Fibroblast of skin of back (primary cell): ENCODE measurements at places on chromosomes 4 and X.

- peak; percentile 55 for DNase-seq
Measured at GRCh38 chr4:52932591-52933470, 70.7 kb downstream of the RASL11B start.

DNA sequence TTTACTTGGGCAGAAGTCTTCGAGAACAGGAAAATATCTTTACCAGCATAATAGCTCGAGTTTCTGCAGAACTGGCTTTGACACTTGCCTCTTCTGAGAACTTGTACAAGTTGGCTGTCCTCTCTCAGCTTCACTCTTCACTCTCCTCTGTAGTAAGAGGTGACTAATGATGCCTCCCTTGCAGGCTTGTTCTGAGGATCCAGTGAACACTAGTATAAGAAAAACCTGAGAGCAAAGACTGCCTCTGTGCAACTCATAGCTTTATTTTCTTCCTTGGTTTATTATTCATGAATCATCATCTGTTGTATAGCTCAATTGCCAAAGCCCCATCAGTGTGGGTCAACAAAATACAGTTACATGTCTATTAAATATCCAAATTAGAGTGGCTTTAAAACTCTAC lies 266.7 kb upstream of the CLNK start:
- peak; percentile 25 for DNase-seq

GRCh38 chr4:112704991-112705845 lies 68.3 kb downstream of the LARP7 start:
- DNase-seq = peak; percentile 79

GRCh38 chr4:14772388-14772787 lies 229.9 kb upstream of the CPEB2 start:
- DNase-seq = no peak

- DNase-seq = no peak
Measured at GRCh38 chr4:56513517-56513916, 7.9 kb downstream of the ARL9 start.

- DNase-seq = peak; percentile 57
Measured at GRCh38 chr4:86543560-86544309, 50.4 kb upstream of the PTPN13 start.

DNA sequence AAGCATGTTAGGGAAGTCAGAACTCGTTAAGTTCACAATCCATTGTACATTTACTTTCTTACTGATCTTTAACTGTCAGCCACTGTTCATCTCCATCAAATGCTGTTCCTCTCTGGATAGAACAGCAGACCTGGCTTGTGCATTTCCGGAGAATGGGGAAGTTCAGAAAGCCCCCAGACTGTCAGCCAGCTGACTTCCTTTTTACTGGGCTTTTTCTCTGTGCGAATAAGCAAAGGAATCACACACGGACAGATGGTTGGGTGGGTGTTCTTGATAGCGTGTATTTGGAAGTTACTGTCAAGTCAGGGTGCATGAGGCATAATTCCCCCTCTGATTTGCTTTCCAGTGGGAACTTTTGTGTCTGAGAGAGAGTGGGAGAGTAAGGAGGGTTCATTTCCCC lies 56.8 kb downstream of the TSPAN7 start:
- no peak for DNase-seq

DNA sequence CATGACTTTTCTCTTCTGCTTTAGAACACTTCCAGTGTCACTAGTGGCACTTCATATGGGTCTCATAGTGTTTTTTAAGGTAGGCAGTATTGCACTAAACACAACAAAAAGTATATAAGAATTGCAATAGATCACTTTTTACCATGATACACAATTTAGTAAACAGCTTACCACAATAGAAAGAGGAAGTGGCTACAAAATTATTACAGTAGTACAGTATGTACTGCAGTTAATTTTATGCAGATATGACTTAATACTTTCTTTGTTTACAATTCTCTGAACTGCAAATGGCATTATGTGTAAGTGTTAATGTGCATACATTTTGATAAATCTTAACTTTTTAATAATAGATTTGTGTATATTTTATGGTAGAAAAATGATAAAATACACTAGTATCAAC lies 157.3 kb downstream of the RRAGB start:
- no peak for DNase-seq

DNA sequence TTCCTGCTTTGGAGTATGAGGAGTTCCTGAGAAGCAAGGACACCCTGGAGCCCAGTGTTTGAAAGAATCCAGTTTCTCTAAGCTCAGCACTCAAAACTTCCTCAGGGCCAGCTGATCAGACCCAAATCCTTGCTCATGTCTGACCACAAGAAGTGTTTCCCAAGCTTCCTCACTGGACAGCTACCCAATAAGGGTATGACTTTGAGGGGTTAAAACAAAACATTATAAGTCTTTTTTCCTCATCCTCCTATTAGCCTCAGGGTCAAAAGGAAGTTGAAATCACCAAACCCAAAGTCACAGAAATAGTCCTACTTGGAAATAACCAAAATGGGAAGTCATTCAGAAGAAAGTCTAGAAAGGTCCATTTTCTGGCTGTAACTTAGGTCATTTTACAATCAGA lies 13.7 kb downstream of the ZBTB33 start:
- DNase-seq = no peak

DNA sequence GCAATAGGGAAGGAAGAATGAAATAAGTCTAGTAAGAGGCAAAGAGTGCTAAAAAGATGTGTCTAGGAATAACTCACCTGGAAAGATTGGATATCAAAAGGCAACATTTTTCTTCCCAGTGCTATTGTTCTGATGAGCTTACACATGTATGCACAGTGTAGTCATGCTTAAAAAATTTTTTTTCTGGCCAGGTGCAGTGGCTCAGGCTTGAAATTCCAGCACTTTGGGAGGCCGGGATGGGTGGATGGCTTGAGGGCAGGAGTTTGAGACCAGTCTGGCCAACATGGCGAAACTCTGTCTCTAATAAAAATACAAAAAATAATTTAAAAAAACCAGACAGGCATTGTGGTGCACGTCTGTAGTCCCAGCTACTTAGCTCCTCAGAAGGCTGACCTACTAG lies 795.8 kb upstream of the IGFBP7 start:
- no peak for DNase-seq

DNA sequence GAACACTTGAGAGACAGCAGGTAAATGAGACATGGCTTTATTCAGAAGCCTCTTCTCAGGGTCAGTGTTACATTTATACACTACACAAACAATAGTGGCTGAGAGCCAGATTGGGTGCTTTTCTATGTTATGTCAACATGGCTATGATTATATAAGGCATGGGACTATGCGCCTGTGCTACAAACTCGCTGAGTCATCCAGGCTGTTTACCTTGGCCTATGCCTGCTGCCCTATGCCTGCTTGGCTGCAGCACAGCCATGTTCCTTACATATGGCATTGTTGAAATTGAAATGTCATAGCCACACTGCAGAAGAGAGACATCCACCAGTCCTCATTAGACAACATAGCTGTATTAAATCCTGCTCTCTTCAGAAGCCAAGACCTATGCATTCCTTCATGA lies 236.3 kb upstream of the NWD2 start:
- DNase-seq = peak; percentile 32

DNA sequence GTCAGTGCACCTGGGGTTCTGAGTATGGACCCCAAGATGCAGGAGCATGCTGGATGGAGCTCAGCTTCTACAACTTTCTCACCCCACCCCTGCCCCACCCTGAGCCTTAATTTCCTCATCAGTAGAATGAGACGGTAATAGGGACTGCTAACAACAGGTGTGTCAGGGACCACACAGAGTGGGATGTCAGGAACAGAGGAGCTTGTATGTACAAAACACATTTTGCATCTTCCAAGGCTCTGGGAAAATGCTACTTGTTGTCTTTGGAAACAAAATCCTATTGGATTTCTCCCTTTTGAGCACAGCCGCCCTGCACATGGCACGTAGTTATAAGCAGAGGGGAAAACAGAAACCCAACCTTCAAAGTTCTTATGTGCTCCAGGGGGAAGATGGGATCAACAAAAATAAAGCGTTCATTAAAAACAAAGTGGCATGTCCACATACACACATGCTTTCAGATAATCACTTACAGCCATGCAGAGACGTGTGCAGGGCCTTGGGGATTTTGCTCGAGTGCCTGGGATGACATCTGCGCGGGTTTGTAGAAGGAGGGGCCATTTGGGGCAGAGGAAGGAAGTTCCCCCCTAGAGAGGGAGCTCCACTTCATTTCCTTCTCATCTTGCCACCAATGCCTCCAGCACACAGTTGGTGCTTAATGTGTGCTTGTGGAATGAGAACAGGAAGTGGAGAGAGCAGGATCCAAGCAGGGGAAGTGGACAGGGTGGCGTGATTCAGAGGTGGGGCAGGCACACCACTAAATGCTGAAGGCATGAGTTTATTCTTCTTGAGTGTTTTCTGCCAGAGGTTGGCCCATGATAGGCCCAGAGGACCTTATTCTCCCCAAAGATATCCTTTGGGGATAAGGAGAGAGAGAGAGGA lies 138.9 kb downstream of the SMIM20 start:
- peak; percentile 37 for DNase-seq

GRCh38 chr4:5709207-5709575 lies 832 bp upstream of the EVC2 start:
- DNase-seq = no peak

DNA sequence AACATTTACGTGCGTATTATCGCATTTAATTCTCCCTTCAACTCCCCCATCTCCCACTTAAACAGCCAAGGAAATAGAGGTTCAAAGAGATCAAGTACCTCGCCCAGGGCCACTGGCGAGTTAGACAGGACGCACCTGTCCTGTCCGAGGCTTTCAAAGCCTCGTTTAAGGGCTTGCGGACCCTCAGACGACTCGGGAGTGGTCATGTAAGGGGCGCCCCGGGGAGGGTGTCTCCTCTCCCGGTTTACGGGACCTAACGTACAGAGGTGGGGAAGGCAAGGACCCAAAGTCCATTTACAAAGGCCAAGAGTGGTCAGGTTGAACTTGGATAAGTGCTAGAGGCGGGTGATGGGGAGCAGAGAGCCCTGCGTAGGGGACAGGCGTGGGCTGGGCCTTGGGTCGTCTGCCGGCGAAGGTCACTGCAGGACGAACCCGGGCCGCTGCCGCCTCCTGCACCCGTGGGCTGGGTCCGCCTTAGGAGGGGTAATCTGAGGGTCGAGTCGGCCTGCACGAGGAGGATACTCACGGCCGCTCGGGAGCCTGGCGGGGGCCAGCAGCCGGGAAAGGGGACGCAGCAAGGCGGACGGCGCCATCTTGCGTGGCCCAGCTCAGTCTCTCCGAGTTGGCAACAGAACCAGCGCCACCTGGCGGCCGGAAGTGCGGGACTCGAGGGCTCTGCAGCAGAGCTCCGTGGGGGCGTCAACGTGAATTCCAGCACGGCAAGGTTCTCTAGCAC lies 5.9 kb upstream of the NAA15 start:
- DNase-seq = peak; percentile 90

GRCh38 chr4:110663738-110664444 lies 41.0 kb upstream of the PITX2 start:
- DNase-seq = peak; percentile 89

DNA sequence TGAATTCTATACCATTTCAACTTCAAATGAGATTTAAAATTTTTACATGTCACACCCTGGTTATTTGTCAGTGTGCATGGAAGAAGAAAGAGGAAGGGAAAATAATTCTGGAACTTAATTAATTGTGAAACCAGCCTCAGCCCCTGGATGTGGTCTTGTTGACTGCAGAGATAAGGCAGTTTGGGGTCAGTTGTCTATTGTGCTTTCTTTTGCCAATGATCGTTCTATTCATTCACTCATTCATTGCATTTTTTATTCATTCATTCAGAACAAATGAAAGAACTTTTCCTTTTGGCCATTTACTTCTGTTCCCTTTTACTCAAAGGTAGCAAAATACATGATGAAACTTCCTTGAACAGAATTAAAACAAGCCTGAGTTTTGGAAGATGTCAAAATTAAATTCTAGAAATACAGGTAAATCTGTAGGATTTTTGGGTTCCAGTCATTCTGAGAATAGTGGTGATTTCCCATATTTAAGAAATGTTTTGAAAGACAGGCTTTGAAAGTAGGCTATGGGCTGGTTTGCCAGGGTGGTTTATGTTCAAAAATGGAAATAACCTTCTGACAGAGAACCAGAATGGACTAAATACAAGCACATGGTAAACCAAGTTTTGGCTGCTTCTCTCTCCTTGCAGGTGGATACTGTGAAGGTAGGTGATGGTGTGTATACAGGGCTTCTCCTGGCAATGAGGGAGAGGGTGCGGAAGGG lies 35.7 kb downstream of the PARM1 start:
- no peak for DNase-seq

- DNase-seq = no peak
Measured at GRCh38 chrX:106748377-106748776, 21.9 kb downstream of the RNF128 start.

GRCh38 chr4:99821918-99822503 lies 5.4 kb downstream of the DAPP1 start:
- DNase-seq = no peak

GRCh38 chrX:48696909-48697727 lies 584 bp downstream of the SUV39H1 start:
- DNase-seq = peak; percentile 59

DNA sequence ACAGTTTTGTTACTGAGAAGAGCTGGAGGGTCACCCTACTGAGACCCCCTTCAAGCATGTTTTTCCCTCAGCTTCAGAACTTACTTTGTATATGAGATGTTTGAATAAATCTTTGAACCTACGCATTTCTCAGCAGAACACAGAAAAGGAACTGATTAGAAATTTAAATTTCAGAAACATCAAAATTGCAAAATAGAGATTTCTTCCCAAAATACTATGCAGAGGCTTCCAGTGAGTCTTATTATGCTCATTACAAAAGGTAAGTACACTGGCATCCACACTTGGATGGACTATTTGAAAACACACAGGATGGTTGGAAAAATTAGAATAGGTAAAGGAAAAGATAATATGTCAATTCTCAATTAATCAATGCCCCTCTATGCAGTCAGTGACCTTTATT lies 91.2 kb downstream of the COX7B2 start:
- DNase-seq = no peak

DNA sequence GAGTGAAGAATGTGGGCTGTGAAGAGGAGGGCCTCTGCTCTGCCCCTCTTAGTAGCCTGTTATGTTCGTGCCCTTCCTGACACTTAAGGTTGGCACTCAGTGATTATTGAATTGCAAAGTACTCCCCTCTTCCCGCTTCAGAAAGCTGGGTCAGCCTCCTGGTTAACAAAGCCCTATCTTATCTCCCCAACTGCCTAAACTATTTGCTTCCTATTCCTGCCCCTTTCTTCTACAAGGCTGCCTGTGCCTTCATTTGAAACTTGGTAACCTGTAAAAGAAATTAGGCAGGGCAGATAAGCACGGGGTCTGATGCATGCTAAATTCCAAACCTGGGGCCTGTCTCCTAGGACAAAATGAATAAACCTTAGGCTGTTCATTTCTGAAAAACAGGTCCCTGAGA lies 23.1 kb upstream of the TMEM150C start:
- DNase-seq = no peak

- peak; percentile 41 for DNase-seq
Measured at GRCh38 chrX:110600745-110601310, 194.8 kb downstream of the CHRDL1 start.
